ENCODE measurements at places on chromosomes 4 and X.

DNA sequence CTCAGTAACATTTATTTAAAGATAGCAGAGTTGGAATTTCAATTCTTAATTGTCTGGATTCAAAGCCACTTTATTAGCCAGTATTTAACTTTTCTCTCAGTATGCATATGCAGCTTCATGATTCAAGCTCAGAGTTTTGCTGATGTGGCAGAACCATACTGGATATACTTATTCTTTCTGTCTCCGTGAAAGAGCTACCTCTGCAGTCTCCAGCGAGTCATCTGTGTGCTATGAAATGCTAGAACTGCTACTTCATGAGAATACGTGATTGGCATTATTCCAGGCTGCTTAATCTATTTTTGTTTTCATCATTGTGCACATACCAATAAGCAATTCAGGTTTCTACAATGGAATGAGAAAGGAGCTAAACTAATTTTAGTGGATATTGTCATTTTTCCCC lies 743.7 kb downstream of the C4orf33 start:
- no peak for DNase-seq

DNA sequence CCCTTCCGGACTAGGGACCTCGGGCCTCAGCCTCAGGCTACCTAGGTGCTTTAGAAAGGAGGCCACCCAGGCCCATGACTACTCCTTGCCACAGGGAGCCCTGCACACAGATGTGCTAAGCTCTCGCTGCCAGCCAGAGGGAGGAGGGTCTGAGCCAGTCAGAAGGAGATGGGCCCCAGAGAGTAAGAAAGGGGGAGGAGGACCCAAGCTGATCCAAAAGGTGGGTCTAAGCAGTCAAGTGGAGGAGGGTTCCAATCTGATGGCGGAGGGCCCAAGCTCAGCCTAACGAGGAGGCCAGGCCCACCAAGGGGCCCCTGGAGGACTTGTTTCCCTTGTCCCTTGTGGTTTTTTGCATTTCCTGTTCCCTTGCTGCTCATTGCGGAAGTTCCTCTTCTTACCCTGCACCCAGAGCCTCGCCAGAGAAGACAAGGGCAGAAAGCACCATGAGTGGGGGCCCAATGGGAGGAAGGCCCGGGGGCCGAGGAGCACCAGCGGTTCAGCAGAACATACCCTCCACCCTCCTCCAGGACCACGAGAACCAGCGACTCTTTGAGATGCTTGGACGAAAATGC lies at the start of gene WAS:
Gene WAS (plus strand): TSS at position 389 of the 572 bp plus-strand sequence. CDS start 55 bp downstream, at position 444.
- DNase-seq: peak; percentile 55

GRCh38 chrX:23699636-23700194 lies 32.4 kb downstream of the PRDX4 start:
- DNase-seq: no peak

DNA sequence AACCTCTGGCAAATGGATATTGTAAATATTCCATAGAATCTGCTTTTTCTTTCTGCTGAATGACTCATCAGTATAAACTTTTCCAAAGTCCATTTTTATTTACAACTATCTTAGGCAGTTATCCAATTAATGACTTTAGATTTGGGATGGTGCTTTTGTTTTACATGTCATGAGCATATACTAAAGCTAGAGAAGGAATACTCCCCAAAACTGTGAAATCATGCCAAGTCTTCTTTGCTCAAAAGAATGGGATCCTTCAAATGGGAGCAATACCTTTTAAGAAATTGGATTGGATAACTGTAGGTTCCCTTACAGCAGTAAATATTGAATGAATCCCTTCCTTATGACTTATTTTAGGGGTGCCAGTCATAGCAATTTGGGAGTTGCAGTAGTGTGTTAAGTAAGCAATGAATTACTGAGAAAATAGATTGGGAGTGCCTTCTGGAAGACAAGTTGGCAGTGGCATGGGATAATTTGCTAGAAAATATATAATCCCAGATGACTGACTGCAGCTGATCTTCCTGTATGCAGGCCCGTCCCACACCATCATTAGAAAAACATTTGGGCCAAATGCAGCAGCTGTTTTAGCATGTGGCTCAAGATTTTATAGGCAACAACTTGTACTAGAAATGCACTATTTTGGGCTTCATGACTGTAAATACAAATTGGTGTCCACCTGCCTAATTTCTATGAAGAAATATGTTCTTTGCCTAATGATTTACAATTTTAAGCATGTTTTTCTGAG lies 2.8 kb downstream of the TMPRSS11D start:
- DNase-seq: no peak

DNA sequence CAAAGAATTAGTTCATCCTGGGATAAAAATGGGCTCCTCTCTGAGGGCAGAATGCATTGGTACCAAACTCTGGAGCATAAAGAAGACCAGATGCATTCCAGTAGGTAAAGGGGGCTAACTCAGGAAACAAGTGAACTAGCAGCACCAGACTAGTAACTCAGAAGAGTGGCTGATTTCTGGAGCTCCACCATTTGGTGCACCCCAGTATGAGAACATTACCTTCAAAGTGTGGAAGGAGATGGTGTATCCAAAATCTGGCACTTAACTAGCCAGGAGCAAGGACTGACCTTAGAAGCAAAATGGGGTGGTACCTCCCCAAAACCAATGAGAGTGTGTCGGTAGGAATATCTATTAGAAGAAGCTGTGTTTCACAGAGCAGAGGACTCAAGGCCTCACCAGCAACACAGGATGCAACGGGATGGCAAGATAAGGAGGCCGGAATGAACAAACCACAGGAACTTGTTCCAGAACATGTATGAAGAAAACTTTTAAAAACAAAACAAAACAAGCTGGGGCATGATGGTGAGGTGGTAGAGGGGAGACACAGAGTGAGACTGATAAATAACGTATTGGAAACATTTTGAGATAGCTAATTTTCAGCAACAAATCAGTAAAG lies 142.3 kb downstream of the INPP4B start:
- peak; percentile 45 for DNase-seq

GRCh38 chrX:13464599-13465275 lies 104.7 kb upstream of the EGFL6 start:
- DNase-seq: no peak

DNA sequence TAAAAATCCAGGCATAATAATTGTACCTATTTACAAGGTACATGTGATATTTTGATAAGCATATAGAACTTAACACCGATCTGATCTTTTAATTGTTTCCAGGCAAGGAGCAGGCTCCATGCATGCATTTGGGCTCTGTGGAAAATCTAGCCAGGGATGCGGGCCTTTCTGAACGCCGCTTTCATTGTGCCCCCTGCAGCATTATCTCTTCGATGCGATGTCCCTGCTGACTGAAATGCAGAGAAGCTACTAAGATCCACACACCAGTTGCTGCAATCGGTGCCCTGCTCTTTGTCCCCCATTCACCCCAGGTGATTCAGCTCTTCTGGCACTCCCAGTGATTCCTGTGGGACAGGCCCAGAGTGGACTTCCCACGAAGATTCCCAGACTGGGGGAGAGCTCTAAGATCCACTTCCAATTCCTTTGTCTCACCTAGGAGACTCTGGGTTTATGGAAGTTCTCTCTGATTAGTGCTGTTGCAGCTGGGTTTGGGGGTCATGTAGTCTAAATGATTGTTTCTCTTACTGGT lies 254.3 kb upstream of the AGA start:
- DNase-seq: no peak

DNA sequence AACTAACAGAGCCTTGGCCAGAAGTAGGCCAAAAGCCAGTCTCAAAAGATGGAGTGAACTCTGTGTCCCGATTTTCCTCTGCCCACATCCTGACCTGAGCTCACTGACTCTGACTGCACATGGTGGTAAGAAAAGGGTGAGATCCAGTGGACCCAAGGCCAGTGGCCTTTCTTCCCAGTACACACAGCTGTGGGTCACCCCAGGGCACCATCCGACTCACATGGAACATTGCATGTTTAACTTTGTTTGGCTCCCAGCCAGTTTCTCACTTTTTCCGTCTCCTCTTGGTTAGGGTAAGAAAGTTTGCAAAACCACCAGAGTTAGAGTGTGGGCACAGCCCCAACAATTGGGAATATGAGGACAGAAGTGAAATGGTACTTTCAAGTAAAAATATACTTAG lies 69.8 kb downstream of the GAB1 start:
- no peak for DNase-seq

- DNase-seq: no peak
These were observed 81.8 kb upstream of the JADE1 start for GRCh38 chr4:128727658-128728057.

GRCh38 chr4:98657531-98658286 lies 702 bp downstream of the TSPAN5 start:
- DNase-seq: peak; percentile 32

DNA sequence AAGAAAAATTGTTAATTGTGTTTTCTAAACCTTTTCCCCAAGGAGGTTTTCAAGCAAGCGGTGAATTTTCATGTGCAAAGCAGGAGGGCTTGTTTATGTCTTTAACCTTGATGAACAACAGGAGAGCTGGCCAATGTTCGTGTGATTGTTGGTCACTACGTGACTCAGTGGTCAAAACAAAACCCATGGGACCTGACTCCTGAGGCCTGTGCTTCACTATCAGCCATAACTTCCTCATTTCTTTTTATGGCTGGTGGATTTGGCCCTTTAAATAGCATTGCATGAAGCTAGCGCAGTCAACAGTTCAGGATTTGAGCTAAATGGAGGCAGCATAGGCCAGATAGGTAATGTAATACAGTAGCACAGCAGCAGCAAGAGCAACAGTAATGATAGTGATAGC lies 80.5 kb downstream of the MID1IP1 start:
- no peak for DNase-seq

GRCh38 chrX:11757397-11757718 lies 679 bp upstream of the MSL3 start:
- no peak for DNase-seq

GRCh38 chrX:44344687-44345086 lies 1.2 kb upstream of the EFHC2 start:
- peak; percentile 28 for DNase-seq

DNA sequence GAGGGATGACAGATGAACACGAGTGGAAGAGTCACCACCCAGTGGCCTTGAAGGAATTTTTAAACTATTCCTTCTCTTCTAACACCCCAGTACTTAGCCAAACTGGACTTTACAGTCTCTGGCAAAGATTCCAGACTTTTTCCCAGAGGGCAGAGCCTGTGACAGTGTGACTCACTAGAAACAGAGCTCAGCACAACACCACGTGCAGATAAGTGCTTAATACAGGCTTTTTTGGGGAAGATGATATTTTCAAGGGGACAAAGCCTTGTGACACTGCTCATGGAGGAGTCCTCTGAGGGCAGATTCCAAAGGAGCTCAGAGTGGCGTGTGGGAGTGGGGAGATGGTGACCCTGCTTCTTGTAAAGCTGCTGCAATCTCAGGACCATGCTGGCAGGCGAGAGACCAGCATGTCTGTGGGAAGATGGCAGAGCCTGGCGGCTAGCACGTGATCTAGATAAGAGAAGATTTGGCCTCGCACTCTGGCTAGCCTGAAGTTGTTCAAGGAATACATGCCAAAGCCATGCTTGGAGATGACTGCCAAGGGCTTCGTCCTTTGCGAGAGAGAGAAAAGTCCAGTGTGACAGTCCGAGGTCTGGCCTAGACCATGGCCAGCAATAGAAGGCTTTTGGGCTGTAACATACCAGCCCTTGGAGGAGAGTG lies 2.4 kb downstream of the RAB33A start:
- no peak for DNase-seq

GRCh38 chr4:52842792-52843191 lies 19.3 kb upstream of the RASL11B start:
- no peak for DNase-seq

DNA sequence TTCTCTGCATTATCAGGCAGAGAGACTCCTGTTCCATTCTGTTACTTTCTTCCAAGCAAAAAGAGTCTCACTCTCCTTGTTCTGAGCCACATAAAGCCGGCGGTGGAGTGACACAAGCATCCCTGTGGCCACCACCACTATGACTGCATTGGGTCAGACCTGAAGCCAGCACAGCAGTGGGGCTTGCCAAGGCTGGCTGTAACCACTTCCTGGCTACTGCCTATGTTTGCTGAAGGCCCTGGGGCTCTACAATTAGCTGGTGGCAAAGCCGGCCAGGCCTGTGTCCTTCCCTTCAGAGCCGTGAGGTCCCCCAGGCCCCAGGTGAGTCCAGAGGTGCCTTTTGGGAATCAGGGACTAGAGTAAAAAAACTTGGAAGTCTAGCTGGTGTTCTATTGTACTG lies 31.8 kb downstream of the PLAC8 start:
- no peak for DNase-seq

DNA sequence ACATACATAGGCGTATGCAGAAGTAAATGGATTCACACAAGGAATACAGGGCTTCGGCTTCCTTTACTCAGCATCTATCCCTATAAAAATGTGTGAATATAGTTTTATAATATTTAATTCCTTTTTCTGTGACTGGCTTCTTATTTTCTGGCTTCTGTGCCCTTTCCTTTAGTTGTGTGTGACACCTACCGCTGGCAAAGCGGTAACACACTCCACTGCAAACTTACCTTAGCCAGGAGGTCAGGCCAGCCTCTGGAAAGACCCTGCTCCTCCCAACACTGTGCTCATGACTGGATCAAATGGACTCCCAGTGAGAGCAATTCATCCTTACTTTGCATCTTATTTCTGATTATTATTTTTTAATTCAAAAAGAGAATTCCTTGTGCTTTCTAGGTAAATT lies 244.2 kb downstream of the ANK2 start:
- no peak for DNase-seq

- DNase-seq: no peak
These were observed 56.5 kb downstream of the ANTXR2 start for GRCh38 chr4:80016506-80016905.

DNA sequence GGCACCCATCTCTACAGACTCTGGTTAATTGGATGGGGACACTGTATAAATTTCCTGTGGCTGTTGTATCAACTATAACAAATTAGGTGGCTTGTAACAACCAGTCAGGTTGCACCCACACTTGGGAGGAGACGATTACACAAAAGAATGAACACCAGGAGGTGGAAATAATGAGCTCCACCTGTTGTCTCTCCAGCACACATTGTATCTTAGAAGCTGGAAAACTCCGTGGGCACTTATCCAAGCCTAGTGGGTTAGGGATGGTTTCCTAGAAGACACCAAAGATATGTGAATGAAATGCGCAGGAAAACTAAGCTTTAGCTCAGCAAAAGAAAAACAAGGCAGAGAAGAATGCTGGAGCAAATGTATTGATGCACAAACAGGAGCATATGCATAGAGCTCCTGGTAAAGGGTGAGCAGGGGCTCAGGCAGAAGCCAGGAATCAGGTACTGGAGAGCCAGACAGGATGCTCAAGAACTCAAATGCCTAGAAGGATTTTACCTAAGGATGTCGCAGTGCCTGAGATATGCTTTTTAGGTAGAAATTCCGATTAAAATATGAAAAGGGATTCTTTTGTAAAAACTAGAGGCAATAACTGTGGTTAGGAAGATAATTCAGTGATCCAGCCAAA lies 111.7 kb downstream of the GALNTL6 start:
- no peak for DNase-seq

Measured in CD4-positive, alpha-beta T cell treated with Interleukin-15 for 4 hours (primary cell).